LHCN-M2 (cell line): ENCODE measurements at places on chromosomes 16 and 17. TPM values are rescaled to one million over a fixed set of nuclear protein-coding genes. Genes with fewer than 3 reads are reported as not detected.

Gene ZFP3
- 0.06 and 0.17 TPM in 2 replicates for total RNA-seq

DNA sequence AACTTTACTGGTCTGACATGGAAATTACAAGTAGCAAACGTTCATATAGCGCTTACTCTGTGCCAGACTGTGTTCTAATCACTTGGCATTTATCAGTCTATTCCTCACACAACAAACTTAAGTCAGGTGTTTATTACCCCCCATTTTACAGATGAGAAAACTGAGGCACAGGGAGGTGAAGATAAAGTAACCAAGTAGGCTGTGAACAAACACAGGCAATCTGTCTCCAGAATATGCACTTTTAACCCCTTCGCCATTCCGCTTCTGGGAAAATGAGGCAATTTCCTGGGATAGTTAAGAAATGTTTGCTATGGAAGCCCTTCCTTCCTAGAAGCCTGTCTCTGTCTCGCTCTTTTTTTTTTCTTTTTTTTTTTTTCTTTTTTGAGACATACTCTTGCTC, 12.2 kb upstream of the CXCL16 start:
- DNase-seq: no peak

Gene ITGAD
- not detected in 2 replicates for total RNA-seq

DNA sequence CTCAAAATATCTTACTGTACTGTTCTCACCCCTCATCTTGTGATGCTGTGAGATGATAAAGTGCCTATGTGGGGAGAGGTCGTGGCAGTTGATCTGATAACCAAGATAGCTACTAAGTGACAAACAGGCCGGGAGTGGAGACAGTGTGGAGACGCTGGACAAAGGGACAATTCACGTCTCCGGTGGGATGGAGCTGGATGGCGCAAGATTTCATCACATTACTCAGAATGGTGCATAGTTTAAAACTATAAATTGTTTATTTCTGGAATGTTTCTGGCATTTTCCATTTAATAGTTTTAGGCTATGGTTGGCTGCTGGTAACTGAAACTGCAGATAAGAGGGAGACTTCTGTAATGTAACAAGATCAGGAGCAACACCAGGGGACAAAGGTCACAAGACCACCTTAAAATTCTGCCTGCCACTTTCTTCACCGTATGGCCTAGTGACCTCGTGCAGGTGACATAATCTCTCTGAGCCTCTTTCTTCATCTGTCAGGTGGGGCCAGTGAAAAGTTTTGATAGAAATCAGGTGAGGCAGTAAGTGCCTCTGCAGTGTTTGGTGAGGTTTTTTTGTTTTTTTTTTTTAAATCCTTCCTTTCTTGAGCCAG, 54.4 kb upstream of the LGALS9 start:
- no peak for DNase-seq

DNA sequence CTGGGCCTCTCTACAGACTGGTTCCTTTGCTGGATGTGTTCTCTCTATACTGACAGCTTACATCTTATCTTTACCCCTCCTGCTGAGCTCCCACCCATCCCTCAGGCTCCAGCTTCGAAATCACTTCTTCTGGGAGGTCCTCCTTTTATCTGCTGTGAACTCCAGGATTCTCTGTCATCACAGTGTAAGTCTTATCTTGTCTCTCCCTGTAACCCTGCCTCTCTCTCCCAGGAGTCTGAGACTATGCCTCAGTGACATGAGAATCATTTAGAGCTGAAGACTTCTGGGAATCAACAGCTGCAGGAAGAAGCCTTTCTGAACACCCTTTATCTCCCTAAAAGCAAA, 148.1 kb upstream of the HS3ST3A1 start:
- DNase-seq: no peak

Gene ENPP7
- not detected in 2 replicates for total RNA-seq

Gene CHST6
- 1.8 and 1.9 TPM in 2 replicates for total RNA-seq

Gene COX4I1
- total RNA-seq: 367 and 373 TPM in 2 replicates

- no peak for DNase-seq
Measured at GRCh38 chr17:8012996-8013640, 10.7 kb downstream of the GUCY2D start.

DNA sequence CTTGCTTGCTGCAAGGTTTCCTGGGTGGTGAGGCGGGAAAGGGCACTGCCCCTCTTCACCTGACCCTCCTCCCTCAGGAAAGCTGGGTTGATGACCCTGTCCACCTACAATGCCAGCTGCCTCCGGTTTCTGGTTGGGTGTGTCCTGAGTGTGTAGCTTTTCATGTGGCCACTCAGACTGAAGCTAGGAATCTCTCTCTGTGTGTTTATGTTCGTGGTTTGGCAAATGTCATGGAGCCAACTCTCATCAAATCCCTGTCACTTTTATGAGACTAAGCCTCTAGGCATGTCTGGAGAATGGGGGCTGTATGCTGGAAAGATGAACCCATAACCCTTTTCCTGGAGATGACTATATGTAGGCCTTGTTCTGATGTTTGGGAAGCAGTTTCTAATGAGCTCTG, 17.1 kb downstream of the PLEKHG4 start:
- DNase-seq: peak; percentile 13

Gene CDH5
- not detected in 2 replicates for total RNA-seq

DNA sequence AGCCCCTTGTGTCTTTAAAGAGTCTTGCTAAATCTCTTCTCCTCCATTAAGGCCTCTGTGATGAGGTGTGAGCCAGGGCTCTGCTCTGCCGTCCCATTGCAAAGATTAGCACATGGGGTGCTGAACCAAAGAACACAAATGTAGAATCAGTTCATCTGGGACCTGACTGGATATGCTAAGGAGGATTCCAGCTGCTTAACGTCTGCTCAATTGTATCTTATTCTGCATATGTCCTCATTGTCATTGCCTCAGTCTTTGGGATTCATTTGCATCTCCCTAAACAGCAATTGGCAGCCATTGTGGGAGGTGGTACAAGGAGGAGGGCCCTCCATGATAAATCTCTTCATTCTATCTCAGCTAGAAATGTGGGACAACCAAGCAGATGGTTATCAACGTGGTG, 106.3 kb upstream of the ADAMTS18 start:
- no peak for DNase-seq
